ENCODE measurements at places on chromosomes 6 and 20.

- DNase-seq: no peak
These were observed 277.5 kb upstream of the ZFP64 start for GRCh38 chr20:52469128-52469527.

- no peak for DNase-seq
These were observed 80.3 kb downstream of the TBC1D7 start for GRCh38 chr6:13248053-13248452.

DNA sequence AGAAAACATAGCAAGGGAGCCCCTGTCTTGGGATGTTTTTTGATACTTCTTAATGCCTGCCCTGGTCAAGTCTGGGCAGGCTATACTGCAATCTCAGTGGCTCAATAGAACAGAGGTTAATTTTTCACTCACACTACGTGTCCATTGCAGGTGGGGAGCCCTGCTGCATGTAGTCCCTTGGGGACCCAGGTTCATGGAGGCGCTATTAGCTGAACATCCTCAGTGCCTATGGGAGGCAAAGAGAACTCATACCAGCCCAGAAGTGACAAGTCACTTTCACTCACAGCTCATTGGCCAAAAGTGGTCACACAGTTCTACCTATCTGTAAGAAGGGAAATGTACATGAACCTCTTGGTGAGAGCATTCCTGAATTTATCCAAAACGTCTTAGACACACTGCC lies 23.2 kb downstream of the CGA start:
- DNase-seq: no peak

DNA sequence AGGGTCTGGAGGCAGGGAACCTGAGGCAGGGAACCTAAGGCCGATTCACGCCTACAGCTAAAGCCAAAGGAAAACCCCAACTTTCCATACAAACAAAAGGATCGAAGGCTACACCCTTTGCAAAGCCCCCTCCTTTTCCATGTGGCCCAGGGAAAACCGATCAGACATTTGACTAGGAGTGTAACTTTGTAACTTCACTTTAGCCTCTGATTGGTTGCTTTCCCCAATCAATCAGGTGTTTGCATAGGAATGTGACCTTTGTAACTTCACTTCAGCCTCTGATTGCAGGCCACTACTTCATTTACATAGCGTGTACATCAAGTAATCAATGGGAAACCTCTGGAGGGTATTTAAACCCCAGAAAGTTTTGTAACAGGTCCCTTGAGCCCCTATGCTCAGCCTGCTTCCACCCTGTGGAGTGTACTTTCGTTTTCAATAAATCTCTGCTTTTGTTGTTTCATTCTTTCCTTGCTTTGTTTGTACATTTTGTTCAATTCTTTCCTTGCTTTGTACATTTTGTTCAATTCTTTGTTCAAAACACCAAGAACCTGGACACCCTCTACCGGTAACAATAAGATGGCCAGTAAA lies 43.3 kb downstream of the CHD6 start:
- DNase-seq: no peak

- DNase-seq: peak; percentile 49
These were observed 43.6 kb downstream of the MDGA1 start for GRCh38 chr6:37653933-37654565.

GRCh38 chr20:52294106-52294628 lies 102.6 kb upstream of the ZFP64 start:
- DNase-seq: no peak

- no peak for DNase-seq
These were observed 123.5 kb upstream of the CST7 start for GRCh38 chr20:24825591-24825990.

DNA sequence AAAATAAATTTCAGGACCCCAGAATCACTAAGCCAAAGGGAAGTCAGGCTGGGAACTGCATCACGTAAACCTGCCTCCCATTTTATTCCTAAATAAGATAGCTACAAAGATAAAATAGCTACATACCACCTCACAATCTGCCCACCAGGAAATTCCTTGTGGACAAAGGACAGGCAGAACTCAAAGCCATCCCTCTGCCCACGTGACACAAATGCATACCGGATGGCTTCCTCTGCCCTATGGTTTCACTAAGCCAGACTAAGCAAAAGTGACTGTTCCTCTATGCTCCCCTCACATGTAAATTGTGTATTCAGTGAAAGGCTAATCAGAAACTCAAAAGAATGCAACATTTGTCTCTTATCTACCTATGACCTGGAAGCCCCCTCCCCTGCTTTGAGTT lies 15.0 kb downstream of the MBOAT1 start:
- no peak for DNase-seq

- DNase-seq: no peak
These were observed 1.3 kb upstream of the TOP1 start for GRCh38 chr20:41027366-41027765.

DNA sequence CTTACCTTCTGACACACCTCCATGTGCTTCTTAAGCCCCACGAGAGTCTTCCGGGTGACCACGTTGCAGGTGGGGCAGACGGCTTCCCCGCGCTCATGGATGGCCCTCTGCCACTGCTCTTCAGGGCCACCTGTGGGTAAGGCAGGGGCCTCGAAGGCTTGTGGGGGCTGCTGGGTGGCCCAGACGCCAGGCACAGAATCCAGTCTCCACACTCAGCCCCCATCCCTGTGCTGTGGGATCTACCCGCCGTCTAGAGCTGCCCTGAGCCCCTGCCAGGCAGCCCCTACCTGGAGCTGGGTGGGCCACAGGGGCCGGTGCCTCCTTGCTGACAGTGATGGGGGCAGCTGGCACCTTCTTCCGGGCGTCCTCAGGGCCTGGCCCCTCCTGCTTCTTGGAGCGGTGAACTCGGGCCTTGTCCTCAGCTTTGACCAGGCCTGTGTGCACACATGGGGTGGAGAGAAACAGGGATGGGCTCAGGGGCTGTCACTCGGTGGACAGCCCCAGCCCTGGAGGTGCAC lies 5.9 kb downstream of the ZNF512B start:
- peak; percentile 40 for DNase-seq

DNA sequence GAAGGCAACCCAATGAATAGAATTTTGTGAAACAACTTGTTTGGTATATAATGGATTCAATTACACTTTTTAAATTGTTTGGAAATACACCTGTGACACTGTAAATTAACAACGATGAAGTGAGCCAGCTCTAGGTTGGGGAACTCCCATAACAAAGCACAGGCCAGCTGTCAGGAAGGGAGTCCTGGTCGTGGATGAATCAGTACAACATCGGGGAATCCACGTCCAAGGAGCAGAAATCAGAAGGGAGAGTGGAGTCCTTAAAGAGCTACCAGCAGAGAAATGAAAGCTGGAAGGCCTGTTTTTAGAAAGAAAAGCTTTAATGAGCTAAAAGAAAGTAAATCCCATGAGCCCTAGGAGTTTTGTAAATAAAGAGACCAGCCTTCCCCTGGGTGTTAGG lies 223.1 kb upstream of the SLC35B3 start:
- DNase-seq: no peak

GRCh38 chr20:7637184-7637583 lies 303.1 kb downstream of the HAO1 start:
- no peak for DNase-seq

DNA sequence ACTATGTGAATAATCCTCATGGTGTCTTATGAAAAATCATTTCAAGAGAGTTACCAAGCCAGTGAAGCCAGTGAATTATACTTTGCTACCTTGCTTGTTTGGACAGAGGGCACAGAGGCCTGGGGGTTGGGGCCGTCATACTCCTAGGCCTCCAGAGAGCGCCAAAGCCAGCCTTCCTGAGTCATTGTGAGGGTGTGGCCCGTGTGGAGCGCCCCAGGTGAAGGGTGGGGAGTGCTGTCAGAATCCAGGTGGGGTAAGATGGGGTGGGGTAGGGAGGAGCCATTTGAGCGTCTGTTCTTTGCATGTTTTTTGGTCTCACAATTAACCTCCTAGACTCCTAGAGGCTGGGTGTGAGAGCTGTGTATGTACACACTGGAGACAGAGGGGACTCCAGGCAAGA lies 71.1 kb downstream of the PERP start:
- no peak for DNase-seq

GRCh38 chr20:56445540-56445939 lies 22.9 kb upstream of the RTF2 start:
- no peak for DNase-seq

DNA sequence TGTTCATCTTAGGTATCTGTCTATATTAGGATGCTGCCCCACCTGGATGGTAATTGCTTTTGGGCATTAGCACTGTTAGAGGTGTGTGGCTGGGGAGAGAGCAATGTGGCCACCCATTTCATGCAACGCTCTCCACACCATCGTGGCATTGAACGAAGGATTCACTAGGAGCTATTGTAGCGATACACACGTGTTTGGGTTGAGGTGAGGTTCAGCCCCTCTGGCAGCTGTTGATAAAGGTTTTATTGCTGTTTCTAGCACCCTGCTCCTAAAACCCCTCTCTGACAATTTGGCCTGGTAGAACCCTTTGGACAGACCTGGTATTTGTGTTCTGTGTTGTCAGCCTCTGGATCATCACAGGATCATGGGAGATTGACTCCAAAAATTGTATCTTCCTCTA lies 280.9 kb downstream of the PRL start:
- DNase-seq: no peak

DNA sequence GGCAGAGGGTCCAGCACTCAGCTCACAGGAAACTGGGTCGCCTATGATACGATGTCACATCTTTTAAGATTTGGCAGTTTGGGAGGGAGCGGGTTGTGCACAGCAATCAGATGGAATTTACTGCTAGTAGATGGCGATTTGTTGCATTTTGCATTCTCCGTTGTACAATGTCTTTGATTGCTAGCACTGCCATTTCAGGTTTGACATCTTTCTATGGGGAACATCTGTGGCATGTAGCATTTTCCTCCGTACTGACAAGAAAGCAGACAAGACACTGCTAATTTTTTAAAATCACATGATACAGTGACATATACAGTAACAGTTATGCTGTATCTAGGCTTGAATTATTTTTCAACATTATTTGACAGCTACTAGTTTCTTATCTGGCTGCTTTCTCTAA lies 119.7 kb upstream of the PCSK2 start:
- DNase-seq: no peak

DNA sequence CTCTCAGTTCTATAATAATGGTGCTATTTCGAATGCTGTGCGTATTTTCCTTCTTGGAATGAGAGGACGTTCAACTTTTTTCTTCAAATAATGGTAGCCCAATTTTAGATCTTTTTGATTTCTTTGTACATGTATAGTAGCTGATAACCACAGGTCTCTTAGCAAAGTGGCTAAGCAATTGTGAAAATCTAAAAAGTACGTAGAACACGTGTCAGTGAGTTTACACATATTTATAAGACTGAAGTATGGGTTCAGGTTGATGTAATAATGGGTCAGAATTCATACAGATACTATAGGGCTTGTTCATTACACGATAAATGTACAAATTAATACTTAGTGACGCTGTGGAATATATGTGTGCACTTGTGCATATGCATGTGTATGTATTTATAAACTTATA lies 1.3 kb downstream of the SMIM13 start:
- no peak for DNase-seq

DNA sequence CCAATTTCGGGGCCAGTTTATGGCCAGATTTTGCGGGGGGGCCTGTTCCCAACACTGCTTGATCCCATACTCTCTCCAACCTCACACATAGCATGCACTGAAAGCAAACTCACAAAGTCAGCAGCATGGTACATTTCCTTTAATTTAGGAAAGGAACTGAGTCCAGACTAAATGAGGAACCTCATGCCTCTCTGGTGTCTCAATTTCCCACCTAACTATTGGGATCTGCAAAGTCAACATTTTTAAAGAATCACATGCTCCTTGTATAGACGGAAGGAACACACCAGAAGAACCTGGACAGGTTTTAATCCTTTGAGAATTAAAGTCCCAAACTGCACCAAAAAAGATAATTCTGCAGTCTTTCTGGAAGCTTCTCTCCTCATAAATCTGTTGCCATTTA lies 33.3 kb downstream of the FAM50B start:
- no peak for DNase-seq

GRCh38 chr20:7449269-7449668 lies 491.0 kb downstream of the HAO1 start:
- no peak for DNase-seq

DNA sequence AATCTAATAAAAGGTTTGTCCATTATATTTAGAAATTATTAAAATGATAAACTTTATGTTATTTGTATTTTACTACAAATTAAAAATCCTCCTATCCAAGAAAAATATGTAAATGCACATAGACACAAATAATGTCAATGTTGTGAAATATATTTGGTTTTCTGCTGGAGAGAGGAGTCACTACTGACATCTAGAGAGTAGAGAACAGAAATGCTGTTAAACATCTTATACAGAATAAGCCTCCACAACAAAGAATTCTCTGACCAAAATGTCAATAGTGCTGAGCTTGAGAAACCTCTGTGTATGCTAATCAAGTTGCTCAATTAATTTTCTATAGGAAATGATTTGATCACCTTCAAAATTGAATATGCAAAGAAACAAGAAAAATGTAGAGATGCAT lies 12.4 kb downstream of the HTR1B start:
- DNase-seq: no peak

GRCh38 chr6:87900160-87900698 lies 147.4 kb upstream of the SPACA1 start:
- no peak for DNase-seq

DNA sequence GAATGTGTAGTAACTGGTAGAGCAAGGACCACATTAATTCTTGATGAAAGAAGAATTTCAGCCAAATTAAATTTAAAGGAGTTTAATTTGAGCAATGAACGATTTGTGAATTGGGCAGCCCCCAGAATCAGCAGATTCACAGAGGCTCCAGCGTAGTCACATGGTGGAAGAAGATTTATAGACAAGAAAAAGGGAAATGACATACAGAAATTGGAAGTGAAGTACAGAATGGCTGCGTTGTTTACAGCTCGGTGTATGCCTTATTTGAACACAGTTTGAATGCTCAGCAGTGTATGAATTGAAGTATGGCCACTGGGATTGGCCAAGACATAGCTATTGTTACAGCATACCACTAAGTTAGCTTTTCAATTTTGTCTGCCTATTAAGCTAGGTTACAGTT lies 173.6 kb upstream of the ARG1 start:
- DNase-seq: no peak

GRCh38 chr6:91538622-91539021 lies 951.8 kb upstream of the MAP3K7 start:
- no peak for DNase-seq

- no peak for DNase-seq
These were observed 636 bp upstream of the EEF1A1 start for GRCh38 chr6:73521351-73521985.

DNA sequence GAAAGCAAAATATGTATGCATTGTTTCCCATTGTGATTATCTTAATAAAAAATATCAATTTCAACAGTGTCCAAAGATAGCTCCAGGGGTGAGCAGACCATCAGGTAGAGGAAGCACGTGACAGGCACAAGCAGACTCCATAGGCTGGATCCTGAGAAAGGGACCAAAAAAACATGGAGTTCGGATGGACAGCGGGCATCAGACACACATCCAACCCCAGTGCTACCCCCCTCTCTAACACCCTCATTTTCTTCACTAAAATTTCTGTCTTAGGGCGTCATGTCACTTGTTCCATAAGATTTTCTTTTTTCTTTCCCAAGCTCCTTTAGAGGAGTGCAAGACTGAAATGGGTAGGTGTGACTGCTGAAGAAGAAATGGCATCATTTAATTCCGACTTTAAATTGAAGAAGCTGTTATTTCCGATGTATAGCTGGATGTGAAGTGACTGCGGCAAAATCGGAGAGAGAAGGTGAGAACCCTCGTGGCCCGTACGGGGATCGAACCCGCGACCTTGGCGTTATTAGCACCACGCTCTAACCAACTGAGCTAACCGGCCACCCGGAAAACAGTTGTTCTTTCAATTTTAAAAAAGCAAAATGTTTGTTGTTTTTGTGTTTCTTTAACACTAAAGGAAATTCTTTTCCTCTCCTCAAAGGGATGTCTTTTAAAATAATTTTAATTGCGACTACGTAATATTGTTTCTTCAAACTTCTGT lies 10.3 kb upstream of the PRSS16 start:
- DNase-seq: no peak

GRCh38 chr6:109015176-109015575 lies 79.5 kb downstream of the SESN1 start:
- DNase-seq: no peak
